Ovary (tissue), 10 donors: ENCODE measurements at places on chromosomes 2 and 18. TPM values are rescaled to one million over a fixed set of nuclear protein-coding genes. Genes with fewer than 3 reads are reported as not detected.

The TMEM169 gene
- total RNA-seq: 0.43 TPM

The POTEE gene
- total RNA-seq: not detected

The TP53I3 gene
- total RNA-seq: 28.1 TPM

The DYTN gene
- not detected for total RNA-seq

The BOLL gene
- total RNA-seq: not detected

The NR4A2 gene
- 54.0 TPM for total RNA-seq

The PLCD4 gene
- total RNA-seq: 1.5 TPM

The NEU4 gene
- total RNA-seq: 0.84 TPM

The PTPRN gene
- total RNA-seq: 0.36 TPM

The OSBPL6 gene
- 4.2 TPM for total RNA-seq

The COL6A3 gene
- 479 TPM for total RNA-seq

The RBKS gene
- 4.0 TPM for total RNA-seq

The LCT gene
- not detected for total RNA-seq

- DNase-seq: no peak
These were observed 19.9 kb upstream of the ZAP70 start for GRCh38 chr2:97693476-97693875.

- no peak for DNase-seq
These were observed 479.7 kb upstream of the ID2 start for GRCh38 chr2:8202132-8202531.

DNA sequence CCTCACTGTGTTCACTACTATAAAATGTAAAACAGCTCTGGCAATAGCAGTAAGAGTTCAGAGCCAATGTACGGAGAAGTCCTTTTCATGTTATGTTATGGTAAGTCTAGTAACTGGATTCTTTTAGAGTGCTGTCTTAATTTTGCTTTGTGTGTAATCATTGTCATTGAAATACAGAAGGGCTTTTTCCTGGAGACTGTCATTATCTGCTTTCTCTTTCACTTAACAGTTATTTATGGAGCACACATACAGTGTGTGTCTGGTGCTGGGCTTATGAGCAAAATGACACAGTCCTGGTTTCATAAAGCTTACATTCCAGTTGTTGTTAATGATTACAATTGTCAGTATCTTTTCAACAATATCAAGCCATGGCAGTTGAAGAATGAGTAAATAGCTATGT is 95.5 kb downstream of the CCDC102B start:
- DNase-seq: no peak

GRCh38 chr2:221518935-221519625 is 53.0 kb downstream of the EPHA4 start:
- no peak for DNase-seq

DNA sequence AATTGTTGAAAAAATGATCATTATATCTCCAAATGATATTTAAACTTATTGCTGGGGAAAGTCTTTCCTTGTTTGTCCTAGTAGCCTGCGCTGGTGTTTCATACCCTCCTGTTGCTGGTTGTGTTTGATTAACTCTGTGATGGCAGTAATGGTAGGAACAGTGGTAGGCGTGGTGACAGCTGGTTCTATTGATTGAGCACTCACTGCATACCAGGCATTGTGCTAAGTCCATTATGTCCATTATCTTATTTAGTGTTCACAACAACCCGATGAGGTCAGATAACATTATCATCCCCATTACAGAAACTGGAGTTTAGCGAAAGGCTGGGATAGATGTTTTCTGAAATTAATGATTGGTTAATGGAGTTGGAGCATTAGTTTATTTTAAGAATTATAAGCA is 77.8 kb upstream of the STON1 start:
- DNase-seq: no peak

GRCh38 chr2:174666845-174667244 is 69.2 kb upstream of the WIPF1 start:
- DNase-seq: no peak

- DNase-seq: no peak
These were observed 137.4 kb upstream of the RBMS1 start for GRCh38 chr2:160630801-160631590.

- DNase-seq: no peak
These were observed 40.9 kb downstream of the KLHL29 start for GRCh38 chr2:23425885-23426262.

DNA sequence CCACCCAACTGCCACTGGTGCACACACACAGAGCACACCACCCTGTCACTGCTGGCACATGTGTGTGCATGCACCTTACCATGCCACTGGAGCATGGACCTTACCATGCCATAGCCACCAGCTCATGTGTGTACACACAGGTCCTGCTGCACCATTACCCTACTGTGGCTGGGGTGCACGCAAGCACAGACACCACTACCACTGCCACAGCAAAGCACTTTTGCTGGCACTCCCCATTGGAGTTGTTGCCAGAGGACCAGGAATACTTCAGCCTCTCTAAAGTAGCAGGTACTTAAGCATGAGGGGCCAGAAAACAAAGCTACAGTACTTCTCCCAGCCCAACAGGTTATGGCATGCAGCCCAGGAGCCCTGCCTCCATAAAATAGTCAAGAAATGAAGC is 404.8 kb downstream of the MBD2 start:
- no peak for DNase-seq

GRCh38 chr18:69763002-69763401 is 184.7 kb downstream of the CD226 start:
- DNase-seq: no peak

DNA sequence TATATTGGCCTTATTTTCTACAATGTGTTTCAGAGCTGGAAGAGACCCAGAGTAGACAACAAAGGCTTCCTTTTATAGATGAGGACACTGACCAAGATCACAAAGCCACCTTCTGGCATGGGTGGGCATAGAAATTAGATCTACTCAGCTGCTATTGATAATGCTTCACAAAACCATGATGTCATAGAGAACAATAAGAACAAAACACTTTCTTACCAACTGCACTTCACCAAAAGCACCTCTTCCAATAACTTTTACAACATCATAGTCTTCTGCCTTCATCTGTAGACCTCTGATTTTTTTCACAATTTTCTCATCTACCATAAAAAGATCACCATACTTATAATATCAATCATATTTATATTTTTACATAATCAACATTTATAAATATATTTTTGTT is 58.1 kb downstream of the ROCK2 start:
- no peak for DNase-seq

DNA sequence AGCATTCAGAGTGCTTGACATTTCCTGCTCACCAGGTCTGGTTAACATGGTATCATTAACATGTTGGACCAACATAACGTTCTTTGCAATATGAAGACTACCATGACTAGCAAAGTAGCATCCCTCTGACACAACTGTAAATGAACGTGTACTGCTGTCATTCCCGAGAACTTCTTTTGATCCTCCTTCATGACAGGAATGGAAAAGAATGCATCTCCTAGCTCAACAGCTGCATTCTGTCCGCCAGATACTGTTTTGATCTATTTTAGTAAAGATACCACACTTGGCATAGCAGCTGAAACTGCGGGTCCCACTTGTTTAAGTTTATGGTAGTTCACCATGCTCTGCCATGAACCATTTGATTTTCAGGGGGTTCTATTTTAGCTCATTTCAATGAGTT is 144.2 kb upstream of the PARD3B start:
- no peak for DNase-seq

GRCh38 chr2:237556773-237557632 is 9.4 kb upstream of the PRLH start:
- DNase-seq: no peak

DNA sequence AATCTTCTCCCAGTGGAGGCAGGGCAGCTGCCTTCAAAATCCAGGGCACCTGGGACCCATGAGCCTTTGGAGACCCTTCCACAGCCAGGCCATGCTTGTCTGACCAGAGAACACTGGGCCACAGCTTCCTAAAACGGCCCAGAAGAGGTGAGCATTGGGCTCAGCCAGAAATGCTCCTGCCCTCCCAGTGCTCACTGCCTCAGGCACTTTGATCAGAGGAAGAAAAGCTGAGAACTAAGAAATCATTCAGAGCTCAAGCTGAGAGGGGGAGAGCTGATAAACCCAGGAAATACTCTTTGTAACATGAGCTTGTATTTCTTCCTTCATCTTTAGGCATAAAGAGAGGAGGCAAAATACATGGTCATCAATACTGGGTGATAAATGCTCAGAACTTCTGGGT is 365.5 kb upstream of the KLHL29 start:
- DNase-seq: no peak

DNA sequence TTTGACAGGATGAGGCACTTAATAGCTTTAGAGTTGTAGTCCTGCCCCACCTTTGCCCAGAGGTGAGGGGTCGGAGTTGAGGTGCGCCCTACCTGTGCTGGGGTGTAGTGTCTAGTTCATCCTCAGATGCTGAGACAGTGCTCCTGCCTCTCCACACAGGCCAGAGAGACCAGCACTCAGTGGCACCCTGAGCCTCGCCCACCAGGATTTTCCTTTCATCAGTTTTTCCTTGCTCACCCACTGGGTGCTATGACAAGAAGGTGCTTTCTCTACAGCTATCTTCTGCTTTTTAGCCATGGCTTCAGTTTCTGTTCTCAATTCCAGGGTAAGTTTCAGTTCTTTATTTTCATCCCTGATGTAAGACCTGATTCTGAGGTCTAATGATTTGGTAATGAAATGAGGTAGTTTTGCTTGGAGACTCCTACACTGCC is 16.8 kb upstream of the TMEM131 start:
- no peak for DNase-seq

DNA sequence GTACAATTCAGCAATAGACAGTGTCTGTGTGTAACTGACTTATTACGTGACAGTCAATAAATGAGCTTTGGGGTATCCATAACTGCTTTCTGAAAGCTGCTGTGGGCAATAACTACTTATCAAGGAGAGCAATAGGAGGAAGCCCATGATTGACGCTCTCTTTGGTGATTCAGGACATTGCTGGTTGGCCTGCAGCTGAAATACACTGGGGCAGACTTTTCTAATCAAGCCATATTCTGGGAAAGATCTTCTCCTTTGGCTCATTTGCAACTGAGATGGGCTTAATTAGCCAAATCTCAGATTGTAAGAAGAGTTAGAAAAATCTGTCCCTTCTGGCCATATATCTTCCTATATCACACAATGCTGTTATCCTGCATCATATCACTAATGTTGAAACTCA is 24.0 kb upstream of the CCBE1 start:
- DNase-seq: no peak

DNA sequence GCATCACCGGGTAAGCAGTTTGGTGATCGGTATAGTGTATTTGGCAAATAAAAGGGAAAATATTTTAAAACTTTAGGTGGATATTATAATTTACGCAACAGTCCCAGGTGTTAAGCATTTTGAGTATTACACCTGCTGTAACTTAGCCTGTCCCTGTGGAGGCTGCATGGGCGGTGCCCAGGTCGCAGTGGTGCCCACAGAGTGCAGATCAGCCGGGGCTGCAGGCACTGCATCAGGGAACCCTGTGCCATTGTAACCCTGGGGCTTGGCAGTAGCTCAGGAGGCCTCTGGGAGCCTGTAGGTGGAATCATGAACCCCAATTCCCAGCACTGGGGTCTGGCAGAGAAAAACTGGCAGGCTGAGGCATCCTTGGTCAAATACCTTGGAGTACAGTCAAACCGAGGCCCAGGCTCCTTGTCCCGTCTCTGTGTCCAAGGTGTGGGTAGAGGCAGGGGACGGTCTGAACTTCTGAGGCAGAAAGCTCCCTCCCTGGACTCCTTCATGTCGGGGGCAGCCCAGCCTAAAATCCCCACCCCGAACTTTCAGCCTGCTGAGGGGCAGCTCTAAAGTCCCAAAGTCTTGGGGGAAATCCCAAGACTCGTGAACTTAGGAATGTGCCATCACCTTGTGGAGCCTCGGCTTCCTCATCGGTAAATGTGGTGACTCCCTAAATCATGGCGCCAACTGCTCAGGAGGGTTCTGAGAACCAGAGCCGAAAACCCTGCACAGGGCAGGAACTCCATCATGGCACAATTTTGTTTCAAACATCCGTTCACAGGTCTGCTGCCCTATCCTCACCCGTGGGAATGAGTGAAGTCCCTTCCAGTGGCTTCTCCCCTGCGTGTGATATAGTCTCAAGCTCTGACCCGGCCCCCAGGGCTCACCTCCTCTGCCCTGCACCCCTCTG is 85.7 kb downstream of the INHBB start:
- no peak for DNase-seq

DNA sequence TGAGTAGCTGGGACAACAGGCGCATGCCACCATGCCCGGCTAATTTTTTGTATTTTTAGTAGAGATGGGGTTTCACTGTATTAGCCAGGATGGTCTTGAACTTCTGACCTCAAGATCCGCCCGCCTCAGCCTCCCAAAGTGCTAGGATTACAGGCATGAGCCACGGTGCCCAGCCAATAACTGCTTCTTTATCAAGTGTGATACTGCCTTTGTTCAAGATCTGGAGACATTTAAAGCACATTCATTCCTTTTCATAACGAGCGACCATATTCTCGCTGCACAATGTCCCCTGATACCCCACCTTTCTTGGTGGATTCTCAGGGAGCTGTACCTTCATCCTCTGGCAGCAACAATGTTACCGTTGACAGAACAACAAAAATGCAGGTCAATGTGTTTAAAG is 75.4 kb downstream of the PIEZO2 start:
- no peak for DNase-seq
